H9 (cell line): ENCODE measurements at places on chromosomes 16 and 17. TPM values are rescaled to one million over a fixed set of nuclear protein-coding genes. Genes with fewer than 3 reads are reported as not detected.
A peak's percentile ranks its signal among the peaks of the same experiment; 100 is the strongest.

GRCh38 chr17:51722994-51723393 lies 435.5 kb downstream of the CA10 start:
- H3K27ac ChIP-seq = no peak overlapping the region
- H3K4me3 ChIP-seq = no peak overlapping the region
- DNase-seq = no peak
- H3K36me3 ChIP-seq = no peaks in the 10 kb centered on the region
- H3K4me1 ChIP-seq = no peaks in the 10 kb centered on the region
- no peaks in the 10 kb centered on the region for H3K27me3 ChIP-seq

DNA sequence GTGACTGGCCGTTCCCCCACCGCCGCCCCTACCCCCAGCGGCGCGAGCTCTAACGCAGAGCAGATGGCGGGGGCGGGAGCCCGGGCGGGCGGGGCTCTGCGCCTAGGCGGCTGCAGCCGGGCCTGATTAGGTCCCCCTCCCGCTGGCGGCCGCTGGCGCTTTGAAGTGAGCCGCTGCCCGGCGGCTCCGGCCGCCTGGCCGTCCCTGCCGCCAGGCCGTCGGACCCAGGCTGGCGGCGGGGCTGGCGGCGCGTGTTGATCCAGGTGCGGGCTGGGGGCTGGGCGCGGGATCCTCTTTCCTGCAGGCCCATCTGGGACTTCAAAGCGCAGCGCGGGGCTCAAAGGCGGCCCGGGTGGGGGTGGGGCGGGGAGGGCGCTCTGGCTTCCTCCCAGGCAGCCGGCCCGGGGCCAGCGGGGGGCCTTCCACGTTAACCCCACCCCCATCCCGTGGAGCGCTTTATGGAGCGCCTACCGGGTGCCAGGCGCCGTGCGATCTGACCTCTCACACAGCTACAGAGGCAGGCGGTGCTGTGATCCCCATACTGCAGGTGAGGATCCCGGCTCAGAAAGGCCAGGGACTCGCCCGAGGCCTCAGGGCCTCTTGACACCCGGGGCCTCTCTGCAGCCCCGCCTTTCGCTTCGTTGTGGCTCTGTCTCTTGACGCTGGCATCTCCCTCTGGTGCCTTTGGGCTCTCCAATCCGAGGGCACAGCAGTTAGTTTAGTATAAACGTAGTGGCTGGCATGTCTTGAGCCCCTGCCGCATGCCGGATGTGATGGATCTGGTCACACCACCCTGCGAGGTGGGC lies 80.0 kb upstream of the NKD1 start:
- peaks cover 14% of the 10 kb centered on the region; the same call in 1 of the 2 replicates for H3K4me1 ChIP-seq
- peak overlapping the region; percentile 52 for H3K4me3 ChIP-seq
- no peaks in the 10 kb centered on the region for H3K36me3 ChIP-seq
- H3K27me3 ChIP-seq = peaks cover 8% of the 10 kb centered on the region; the same call in 1 of the 2 replicates
- no peak overlapping the region for H3K27ac ChIP-seq

The KIF18B gene
- total RNA-seq = 51.8 and 52.6 TPM in 2 replicates

GRCh38 chr17:68356949-68357455 lies 65.7 kb downstream of the ARSG start:
- H3K27ac ChIP-seq = no peak overlapping the region
- peaks cover under 1% of the 10 kb centered on the region; the same call in 2 of the 3 replicates for H3K36me3 ChIP-seq
- H3K4me1 ChIP-seq = peaks cover 4% of the 10 kb centered on the region
